ENCODE measurements at places on chromosomes 4 and X. TPM values are rescaled to one million over a fixed set of nuclear protein-coding genes. Genes with fewer than 3 reads are reported as not detected.

GRCh38 chrX:65920620-65921019, 119.3 kb downstream of the VSIG4 start:
- no peak for DNase-seq

DNA sequence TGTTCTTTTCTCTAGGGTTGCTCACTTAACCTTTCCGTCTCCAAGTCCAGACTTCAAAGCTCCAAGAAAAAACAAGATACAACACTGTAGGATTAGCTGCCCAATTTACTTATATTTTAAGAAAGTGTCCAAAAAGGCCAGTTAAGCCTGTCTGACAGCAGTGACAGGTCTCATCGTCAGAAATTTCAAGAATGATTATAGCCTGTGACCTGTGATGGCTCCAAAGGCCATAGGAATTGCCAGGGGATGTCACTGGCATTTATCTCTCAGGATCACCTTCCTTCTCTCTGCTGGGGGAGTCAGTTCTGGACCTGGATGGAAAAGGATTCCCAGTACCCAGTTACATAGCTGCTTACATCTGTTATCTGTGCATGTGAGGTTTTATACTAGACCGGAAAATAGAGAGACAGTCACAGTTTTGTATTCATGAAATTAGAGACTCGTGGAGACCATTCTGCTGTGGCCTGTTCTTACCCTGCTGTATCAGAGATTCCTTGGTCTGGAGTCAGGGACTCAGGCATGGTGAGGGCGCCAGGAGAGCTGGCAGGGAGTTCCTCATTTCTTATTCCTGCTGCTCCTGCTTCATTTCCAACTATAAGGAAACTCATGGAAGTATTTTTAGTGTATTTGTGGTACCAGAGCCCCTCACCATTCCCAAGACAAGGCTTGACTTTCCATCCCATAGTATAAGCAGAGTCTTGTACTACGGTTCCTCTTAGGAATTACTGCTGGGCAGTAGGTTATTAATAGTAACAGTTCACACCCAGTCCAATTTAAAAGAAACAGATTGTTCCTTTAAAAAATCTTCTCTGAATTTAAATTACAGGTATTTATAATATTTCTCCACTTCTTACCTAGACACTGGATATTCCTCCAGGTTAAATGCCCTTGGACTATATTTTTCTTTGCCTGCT, 220.8 kb downstream of the SHROOM3 start:
- no peak for DNase-seq

DNA sequence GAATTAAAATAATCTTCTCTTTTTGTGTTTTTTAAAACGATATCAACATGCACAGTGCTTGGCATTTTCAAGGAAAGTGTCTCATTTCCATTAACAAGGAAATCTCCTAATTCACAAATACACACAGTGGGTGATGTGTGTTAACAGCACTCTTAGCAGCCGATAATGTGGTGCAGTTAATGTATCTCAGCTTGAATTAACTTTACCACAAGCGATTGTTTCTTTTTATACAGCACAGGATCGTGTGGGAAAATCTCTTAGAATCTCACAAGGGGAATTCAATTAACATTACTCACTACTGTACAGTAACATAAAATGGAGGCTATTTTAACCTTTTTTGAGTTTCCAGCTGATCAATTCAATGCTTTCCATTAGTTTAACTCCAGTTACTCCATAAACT, 1841.9 kb downstream of the STIM2 start:
- no peak for DNase-seq

DNA sequence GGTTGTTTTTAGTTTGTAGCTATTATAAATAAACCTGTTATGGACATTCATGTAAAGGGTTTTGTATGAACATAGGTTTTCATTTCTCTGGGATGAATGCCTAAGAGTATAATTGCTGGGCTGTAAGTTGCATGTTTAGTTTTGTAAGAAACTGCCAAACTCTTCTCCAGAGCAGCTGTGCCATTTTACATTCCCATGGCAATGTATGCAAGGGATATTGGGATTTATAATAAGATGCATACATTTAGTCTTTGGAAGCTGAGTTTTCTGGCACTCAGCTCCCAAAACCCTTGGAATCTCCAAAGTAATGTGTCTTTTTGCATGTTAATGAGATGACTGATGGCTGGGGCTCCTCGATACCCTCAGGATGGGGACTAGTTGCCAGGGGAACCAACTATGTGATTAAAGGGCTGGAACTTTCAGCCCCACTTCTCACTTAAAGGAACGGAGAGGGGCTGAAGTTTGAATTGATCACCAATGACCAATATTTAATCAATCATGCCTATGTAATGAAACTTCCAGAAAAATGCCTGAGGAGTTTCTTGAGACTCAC, 44.0 kb downstream of the SERTM2 start:
- no peak for DNase-seq

DNA sequence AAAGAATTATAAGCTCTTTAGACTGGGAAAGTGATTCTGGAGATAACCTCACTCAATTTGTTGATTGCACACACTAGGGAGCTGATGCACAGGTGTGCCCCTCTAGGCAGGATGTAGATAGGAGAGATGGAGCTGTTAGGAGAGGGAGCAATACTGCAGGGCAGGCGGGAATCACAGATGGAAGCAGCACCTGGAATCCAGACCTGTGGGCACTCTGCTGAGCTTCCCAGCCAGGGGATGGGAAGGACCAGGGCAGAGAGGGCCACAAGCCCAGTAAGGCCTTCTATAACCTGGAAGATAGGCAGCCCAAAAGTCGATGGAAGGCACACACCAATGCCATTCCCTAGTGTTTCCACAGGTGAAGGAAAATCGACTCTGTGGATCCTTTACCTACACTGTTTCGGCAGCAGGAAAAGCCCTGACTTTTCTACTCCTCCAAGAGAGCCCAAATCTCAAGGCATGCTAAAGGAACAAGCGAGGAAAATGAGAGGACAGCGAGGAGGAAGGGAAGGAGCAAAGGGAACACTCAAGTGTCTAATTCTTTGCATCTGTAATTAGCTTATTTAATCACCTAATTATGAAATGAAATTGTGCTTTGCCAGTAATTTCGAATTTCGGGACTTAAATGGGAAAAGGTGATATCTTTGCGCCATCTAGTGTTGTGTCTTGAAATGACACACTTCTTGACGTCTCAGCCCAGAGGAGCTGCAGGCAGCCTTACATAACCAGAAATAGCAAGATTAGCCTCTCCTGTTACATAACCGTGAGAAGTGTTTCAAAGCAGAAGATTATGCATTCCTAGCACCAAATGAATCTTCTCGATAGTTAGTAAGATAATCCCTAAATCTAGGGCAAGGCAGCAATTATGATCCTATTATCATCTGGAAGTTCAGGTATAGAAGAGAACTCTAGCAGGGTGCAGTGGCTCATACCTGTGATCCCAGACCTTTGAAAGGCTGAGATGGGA, 31.0 kb upstream of the TLR3 start:
- peak; percentile 25 for DNase-seq

TAF7L gene
- total RNA-seq: 0.16 TPM

- no peak for DNase-seq
Observed at GRCh38 chr4:114038762-114039387, 59.4 kb upstream of the ARSJ start.

DNA sequence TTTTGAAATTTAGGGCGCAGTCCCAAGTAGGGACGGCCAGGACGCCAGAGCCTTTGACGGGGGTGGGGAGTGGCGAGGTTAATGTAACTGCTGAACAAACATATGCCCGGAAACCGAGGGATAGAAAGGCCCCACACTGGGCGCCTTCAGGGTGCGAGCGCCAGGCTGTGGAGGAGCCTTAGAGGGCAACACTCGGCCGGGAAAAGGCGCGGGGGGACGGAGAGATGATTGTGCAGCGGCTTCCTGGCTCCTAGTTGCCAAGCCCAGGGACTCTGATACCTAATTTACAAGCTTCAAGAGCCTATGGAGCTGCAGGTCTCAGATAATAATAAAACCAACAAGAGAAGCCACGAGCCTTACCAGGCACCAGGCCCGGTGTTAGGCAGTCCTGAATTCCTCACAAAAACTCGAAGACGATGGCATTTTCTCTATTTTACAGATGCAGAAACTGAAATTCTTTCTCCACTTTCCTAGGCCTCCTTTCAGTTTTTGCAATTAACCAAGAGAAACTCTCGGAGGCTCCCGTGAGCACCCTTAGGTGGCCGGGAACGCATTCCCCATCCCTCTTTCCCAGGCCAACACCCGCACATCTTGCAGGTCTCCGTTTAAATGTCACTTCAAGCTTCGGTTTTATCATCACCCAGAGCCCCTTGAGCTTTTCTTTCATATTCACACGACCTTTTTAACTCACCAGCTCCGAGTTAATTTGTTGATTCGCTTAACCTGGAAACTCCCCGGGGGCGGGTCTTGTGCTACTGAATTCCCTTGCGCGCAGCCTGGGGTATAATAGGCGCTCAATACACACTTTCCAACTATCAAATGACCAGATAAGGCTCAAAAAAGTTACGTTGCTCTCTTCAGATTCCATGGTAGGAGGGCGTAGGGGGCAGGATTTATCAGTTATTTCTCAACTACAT, 6.4 kb upstream of the GSX2 start:
- DNase-seq: no peak

DNA sequence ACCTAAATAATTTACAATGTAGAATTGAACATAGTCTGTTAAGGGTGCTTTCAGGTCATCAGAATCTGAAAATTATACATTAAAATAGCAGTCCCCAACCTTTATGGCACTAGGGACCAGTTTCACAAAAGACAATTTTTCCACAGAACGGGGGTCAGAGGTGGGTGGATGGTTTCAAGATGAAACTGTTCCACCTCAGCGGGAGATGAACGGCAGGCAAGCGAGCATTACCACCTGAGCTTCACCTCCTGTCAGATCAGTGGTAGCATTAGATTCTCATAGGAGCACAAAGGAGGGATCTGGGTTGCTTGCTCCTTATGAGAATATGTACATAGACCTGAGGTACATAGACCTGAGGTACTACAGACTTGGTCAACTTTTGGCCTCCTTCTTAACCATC, 29.0 kb downstream of the LRBA start:
- DNase-seq: no peak

DNA sequence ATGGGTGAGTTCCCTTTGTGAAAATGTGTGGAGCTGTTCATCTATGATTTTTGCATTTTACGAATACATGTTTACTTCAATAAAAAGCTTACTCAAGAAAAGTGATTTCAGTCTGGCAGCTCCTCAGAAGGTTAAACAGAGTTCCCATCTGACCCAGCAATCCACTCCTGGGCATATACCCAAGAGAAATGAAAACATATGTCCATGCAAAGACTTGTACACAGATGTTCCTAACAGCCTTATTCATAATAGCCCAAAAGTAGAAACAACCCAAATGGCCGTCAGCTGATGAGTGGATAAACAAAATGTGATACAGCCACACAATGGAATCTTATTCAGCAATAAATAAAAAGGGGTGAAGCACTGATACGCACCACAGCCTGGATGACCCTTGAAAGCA, 20.8 kb downstream of the CLCN4 start:
- DNase-seq: no peak

DNA sequence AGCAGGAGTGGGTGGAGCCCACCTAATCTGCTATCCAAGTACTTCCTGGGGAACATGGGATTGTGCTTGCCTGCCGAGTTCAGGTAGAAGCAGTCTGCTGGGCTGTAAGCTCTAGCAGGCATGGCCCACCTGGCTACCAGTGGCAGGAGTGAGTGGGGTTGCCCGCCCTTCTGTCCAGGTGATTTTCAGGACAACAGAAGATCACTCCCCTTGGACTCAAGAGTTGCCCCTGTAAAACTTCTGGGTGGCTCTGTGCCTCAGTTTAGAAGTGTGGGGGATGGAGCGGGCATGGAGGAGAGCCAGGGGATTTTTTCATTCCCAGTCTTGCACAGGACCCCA, 43.5 kb downstream of the NDST3 start:
- DNase-seq: no peak

DNA sequence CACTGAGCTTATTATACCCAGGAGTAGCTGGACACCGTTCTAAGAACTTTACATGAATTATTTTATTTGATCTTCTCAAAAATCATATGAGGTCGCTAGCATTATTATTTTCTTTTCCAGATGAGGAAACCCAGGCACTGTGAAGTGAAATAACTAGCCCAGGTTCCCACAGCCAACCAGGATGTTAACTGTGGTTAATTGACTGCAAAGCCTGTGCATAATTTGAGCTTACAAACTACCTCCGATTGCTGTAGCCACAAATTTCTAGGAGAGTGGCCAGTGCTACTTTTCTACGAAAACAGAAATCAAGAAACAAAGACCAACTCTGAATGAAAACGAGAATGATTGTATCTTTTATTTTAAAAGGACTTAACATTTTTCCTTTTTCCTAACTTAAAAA, 27.2 kb downstream of the SPRY1 start:
- no peak for DNase-seq

GRCh38 chr4:100422894-100423293, 94.9 kb downstream of the EMCN start:
- no peak for DNase-seq

GRCh38 chr4:39495446-39496213, 31.6 kb downstream of the UGDH start:
- DNase-seq: no peak

GRCh38 chr4:71634364-71634763, 149.5 kb downstream of the GC start:
- no peak for DNase-seq

UGT2B11 gene
- not detected for total RNA-seq

IL13RA2 gene
- total RNA-seq: 8.1 TPM

DMRTC1 gene
- not detected for total RNA-seq

DNA sequence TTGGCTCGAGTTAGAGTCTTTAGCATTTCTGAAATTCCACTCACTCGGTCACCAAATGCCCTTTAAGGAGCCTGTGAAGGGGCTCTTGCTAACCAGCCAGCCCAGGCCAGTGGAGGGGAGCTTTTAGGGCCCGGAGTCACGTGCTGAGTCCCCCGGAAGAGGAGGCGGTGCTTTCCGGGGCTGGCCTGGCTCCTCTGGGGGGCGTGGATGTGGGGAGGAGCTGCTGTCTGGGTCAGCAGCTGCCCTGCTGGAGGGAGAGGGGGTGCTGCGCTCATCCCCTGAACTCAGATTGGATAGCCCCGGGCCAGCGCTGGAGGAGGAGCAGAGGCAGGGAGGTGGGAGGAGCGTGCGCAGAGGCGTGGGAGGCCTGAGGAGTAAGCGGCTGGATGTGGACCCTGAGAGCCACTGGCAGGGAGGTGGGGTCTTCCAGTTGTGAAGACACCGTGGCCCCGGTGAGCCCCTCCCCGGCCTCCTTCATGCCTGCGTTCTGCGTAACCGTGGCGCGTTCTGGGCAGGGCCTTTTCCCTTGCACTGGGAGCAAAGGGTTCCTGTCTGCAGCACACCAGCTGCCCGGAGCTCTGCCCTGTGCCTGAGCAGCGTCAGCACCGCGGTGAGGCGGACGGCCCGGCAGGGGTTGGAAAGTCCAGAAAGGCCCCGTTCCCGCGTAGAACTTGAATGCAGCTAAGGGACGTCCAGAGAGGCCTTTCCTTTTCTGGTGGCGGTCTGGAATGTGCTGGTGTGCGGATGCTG, 19.7 kb downstream of the MAEA start:
- DNase-seq: peak; percentile 84

- DNase-seq: no peak
Observed at GRCh38 chr4:7803371-7803770, 136.3 kb downstream of the AFAP1 start.

GRCh38 chr4:180641495-180641894, 1601.7 kb upstream of the TENM3 start:
- no peak for DNase-seq

KIAA1210 gene
- total RNA-seq: under 0.01 TPM

All from occipital lobe (tissue), 3 donors.